ENCODE measurements at places on chromosomes 11 and 22. TPM values are rescaled to one million over a fixed set of nuclear protein-coding genes. Genes with fewer than 3 reads are reported as not detected.

SCGB1A1 gene
- polyA plus RNA-seq, result not detected

GLYAT gene
- not detected for polyA plus RNA-seq

MPPED1 gene
- not detected for polyA plus RNA-seq

SOX6 gene
- not detected for polyA plus RNA-seq

INS gene
- not detected for polyA plus RNA-seq

MPST gene
- 28.1 TPM for polyA plus RNA-seq

GLB1L3 gene
- 3.0 TPM for polyA plus RNA-seq

RIBC2 gene
- polyA plus RNA-seq, result not detected

OSBPL5 gene
- polyA plus RNA-seq, result not detected

MAPK11 gene
- 0.30 TPM for polyA plus RNA-seq

Measured in CD4-positive, CD25-positive, alpha-beta regulatory T cell (primary cell).